ENCODE measurements at places on chromosomes 16 and 17.

DNA sequence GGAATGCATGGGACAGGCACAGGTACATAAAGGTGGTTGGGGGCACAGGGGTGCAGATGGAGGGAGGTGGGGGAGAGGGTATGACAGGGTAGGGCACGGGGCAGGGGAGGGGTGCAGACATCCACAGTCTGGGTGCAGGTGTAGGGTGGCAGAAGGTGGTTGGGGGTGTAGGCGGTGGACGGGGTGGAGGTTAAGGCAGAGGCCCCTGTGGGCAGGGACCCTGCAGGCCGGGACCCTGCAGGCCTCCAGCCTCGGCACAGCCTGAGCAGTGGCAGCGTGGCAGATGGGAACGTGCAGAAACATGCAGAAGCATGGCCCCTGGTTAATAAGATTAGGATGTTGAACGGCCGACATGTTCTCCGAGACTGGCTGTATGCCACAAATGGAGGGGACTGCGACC lies 115.2 kb downstream of the RBFOX3 start:
- no peak for DNase-seq

DNA sequence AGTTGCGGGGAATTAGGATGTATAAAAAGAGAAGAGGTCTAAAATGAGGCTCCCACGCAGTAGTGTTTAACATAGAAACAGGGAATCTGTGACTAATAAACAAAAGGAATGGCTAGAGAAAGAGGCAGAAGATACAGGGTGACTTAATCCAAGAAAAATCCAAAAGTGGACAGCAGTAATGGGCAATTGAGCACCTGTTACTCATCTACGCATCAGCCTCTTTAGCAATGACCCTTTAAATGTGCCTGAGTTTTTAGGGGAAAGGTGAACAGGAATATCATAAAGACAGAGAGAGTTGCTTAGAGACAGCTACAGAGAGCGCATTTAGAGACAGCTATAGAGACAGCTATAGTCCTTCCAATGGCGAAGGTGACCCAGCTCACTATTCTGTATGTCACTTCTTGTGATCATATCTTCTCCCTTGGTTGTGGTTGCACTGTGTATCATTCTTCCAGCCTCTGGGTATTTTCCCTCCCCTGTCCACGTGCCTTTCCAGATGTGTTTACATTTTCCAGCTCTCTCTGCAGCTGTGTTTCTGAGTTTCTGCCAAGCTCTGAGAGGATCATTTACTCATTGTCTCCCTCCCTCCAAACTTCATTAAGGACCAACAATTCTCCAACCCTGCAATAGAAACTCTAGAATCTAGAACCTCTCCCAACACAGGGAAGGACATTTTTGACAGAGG lies 61.5 kb downstream of the MYOCD start:
- no peak for DNase-seq

GRCh38 chr17:38341035-38341721 lies 2.6 kb downstream of the GPR179 start:
- DNase-seq, result no peak

- no peak for DNase-seq
These were observed 76.2 kb downstream of the CHD9 start for GRCh38 chr16:53131050-53131362.

DNA sequence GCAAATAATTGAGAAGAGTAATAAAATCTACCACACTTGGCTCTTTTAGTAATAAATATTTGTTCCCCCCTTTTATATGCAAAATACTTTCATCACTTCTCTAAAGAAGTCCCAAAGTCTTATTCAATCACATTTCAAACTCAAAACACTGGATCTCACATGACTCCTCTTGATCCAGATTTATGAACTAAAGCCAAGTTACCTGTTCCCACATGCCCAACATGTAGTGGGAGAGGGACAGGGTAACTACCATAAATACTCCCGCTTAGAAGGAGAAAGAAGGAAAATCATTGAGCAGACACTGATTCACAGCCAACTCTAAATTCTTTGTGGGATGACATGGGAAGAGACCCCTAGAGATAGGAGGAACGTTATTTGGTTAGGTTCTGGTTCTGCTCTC lies 64.9 kb upstream of the PMFBP1 start:
- no peak for DNase-seq

DNA sequence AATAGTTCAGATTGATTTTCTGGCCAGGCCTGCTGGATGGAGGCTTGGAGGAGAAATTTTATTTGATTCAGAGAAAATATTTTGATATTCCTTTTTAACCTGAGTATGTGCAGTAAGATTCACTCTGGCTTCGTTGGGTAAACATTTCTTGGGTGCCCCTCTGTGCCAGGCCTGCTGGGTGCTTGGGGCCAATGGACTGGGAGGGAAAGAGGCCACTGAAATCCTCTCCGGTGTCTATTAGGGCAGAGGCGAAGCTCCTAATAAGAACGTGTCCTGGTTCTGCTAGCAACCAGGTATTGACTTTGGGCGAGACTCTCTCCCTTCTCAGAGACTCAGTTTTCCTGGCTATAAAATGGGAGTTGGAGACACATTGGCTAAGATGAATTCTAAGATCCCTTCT lies 122.5 kb downstream of the CYLD start:
- no peak for DNase-seq

- DNase-seq, result no peak
These were observed 11.8 kb downstream of the PDZD9 start for GRCh38 chr16:21989133-21989532.

DNA sequence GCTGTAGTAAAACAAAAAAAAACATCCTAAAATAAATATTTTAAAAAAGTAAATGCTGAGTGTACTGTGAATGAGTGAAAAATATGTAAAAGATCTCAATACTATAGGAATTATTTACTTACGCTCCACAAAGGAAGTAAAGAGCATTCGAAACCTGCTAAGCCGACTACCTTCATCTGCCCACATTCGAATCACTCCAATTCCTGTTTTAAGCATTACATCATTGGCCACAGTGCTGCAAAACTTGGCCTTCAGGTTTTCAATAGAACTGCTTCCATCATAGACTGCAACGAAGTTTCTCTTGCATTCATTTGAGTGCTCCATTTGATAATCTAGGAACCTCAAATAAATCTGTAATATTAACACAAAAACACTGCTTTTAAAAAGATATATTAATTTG lies 34.4 kb downstream of the NETO2 start:
- no peak for DNase-seq

DNA sequence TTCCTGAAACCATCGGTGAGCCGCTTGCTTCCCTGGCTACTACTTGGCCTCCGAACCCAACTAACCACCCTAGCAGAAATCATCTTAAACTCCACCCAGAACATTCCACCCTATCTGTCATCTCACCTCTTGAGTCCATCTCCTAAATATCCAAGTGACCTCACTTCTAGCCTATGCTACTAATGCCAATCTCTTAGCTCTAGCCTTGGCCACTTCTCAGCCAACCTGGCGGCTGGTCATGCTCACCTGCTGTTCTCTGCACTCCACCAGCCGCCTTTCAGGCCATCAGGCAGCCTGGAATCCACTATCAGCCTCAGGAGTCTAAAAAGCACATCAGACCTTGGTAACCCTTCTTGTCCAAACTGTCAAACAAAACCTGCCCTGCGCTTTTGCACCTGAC lies 11.9 kb upstream of the CYTH1 start:
- no peak for DNase-seq

DNA sequence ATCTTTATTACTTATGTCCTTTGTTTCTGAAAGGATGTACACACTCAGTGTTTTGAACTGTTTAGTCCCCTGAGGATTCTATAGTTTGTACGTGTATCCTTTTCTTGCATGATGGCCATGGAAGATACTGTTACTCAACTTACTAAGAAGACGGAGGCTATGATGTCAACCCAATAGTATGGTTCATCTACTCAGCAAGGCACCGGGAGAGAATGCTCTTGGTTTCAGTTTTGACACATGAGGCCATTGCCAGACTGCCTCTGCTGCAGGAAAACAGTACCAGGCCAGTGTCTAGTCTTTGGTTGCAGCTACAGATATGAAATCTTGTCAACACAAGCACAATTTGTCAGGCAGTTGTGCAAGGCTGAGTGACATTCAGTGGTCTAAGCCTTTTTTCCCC lies 134.5 kb downstream of the MRTFB start:
- DNase-seq, result no peak

DNA sequence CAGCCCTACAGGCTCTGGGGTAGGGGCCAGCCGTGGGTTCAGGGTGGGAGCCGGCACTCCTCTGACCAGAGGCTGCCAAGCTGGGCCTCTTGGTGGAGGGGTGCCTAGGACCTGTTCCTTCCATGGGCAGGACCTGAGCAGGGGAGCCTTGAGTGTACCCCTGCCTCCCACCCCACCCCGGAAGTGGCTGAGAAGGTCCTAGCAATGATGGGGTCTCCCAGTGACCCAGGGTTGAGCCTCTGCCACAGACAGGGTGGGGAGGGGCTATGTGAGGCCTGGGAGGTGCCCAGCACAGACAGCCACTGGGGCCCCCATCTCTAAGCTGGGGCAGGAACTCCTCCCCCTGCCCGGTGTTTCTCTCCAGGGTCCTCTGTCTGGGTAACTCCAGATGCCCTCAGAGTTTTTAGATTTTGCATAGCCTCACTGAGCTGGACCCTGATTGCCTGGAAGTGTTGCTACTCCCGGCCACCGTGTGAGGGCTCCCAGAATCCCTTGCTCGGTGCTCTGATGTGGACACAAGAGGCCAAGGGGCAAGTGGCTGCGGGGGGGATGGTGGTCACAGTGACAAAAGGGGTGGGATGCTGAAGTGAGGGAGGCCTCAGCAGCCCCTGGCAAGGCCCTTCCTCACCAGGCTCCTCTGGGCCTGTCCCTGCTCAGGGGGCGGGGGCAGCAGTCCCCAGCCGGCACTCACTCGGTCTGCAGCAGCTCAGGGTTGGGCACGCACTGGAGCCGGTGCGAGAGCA lies 6.4 kb upstream of the MTSS2 start:
- DNase-seq, result no peak

- DNase-seq, result no peak
These were observed 69.3 kb upstream of the TOB1 start for GRCh38 chr17:50935221-50935995.

GRCh38 chr16:90047714-90048346 lies 28.6 kb upstream of the DBNDD1 start:
- DNase-seq, result no peak

- no peak for DNase-seq
These were observed 41.6 kb downstream of the OR3A1 start for GRCh38 chr17:3256575-3256974.

DNA sequence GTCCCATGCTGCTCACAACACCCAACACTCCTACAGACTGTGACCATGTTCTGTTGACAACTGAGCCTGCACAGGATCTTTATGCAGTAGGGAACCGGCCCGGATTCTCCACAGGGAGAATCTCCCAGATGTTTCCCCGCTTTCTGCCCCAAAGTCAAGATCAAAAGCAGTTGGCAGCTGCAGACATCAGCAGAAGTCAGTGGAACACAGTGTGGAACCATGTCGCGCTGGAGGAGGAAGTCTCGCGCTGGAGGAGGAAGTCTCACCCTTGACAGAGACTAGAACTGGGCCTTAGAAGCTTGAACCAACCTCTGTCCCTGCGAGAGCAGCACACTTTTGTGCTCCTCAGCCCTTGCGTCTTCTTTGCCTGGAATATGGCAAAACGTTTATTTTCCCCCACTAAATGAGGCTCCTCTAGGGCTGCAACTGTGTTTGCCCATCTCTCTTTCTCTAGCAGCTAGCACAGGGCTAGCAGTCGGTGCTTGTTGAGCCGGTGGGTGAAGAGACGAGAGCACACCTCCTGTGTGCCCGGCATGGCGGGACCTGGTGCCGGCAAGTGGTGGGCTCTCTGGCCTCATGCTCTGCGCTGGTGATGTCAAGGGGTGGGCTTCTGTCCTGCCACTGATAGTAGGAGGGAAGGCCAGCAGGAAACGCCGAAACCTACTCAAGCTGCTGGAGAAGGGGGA lies 2.1 kb upstream of the MRC2 start:
- no peak for DNase-seq

- DNase-seq, result no peak
These were observed 10.1 kb downstream of the GJD3 start for GRCh38 chr17:40354221-40355122.

DNA sequence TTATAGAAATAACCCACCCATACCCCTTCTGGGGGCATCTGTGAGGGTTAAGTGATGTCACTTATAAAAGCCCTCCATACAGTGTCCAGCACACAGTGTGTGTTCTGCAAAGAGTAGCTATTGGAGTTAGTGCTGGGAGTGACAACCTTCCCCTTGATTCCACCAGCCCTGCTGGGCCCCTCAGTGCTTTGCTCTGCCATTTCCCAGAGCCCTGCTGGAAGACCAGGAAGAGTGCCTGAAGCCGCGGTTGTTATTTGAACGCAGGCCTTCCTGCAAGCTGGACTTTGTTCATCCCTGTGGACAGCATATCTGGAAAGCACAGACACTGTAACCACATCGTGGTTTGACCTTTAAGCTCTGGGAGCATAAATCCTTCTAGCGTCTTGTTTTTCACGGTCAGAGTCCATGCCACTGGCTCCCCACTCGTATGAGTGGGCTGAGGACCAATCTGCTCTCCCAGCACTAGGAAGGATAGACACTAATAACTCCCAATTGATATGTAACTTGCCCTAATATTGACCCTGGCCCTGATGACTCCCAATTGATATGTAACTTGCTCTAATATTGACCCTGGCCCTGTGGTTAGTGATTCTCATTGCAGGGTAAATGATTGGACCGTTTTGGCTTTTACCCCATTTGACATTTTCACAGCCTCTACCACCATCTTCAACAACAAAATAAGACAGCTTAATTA lies 297.1 kb upstream of the MAF start:
- DNase-seq, result no peak
